ENCODE measurements at places on chromosomes 6 and 20.
A peak's percentile ranks its signal among the peaks of the same experiment; 100 is the strongest.

GRCh38 chr6:21780679-21781078, 187.1 kb downstream of the SOX4 start:
- no peak for DNase-seq

DNA sequence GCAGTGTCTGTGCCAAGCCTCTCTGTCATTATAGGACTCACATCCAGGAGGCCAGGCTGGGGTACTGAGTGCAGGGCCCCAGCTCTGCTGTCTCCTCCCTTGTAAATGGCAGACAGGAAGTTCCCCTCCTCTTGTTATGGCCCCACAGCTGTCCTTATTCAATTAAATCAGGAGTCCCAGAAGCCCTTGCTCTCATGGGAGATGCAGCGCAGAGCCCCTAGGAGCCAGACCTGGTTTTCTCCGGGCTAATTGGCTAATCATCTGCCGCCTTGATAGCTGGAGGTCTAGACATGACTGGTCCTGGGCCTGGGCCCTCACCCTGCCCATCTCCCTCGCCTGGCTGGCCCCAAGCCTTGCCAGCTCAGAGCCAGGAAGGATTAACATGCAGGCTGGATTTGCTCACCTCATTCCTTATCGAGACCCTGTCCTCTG, 172.0 kb downstream of the VEGFA start:
- no peak for DNase-seq

DNA sequence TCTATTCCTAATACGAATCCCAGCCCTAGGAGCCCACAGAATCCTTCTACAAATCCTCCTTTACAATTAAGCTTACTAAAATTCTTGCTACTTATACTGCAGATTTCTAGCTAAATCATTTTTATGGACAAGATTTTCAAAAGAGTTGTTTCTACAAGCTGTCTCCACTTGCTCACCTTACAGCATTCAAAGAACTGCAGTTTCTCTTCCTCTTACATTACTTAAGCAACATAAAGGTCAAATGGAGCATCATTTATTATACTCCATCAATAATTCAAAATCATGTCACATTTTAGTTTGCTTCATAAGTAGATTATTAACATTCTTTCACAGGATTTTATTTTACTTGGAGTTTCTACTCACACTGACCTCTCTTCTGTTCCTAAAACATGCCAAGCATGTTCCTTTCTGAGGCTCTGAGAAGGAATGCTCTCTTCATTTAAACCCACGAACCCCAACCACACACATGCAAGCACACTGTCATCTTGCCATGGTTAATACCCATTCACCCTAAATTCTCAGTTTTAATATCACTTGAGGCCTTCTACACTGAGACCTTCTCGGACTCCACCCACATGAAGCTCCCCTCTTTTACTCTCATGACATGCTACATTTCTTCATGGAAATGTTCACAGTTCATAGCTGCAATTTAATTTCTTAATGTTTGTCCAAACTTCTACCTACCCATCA, 388.2 kb downstream of the TBC1D32 start:
- DNase-seq: no peak

DNA sequence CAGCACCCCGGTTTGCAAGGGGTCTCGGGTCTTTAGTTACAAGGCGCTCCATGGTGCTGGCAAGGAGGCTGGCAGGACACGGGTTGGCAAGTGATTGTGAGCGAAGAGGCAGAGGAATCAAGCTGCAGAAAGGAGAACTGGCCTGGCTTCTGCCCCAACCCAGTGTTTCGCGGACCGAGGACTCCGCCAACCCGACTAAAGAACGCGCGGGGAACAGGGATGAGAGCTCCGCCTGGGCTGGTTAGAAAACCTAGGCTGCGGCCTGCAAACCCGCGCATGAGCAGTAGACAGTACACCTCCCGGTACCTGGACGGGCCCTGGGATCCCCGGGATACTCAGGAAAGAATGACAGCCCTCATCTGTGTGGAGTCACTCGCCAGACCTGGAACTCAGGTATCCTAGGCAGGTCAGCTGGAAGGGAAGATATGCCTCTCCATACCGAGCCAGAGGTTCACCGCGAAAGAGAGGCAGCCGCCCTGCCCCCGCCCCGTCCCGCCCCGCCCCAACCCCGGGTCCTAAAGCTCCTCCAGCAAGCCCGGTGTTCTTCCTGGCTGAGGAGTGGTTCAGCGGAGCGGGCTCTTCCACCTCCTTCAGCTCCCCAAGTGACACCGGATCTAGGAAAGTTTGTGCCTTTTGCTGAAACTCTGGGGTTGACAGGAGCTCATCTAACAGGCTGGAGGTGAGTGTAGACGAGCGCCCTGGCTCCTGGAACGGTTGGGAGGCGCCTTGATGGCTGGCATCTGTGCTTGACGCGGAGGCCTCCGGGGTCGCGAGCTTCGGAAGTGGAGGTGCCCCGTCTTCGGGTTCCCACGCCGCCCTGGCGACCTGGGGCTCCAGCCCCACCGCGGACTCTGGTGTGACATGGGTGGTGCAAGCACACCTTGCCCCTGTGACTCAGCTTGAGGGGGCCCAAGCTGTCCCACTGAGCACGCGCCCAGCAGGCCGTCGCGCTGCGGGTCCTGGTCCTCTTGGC, 1847.3 kb upstream of the DEFB115 start:
- no peak for DNase-seq

GRCh38 chr6:150112233-150112632, 30.6 kb upstream of the PPP1R14C start:
- DNase-seq: no peak

- no peak for DNase-seq
Observed at GRCh38 chr6:159089909-159090308, 45.1 kb upstream of the TAGAP start.

- DNase-seq: peak; percentile 58
Observed at GRCh38 chr20:3563548-3564177, 92.8 kb downstream of the ATRN start.

- no peak for DNase-seq
Observed at GRCh38 chr20:61723529-61724257, 342.0 kb downstream of the TAF4 start.

GRCh38 chr6:151325075-151326050, 66.0 kb downstream of the ZBTB2 start:
- DNase-seq: no peak

- no peak for DNase-seq
Observed at GRCh38 chr20:6732001-6732447, 35.5 kb upstream of the BMP2 start.

GRCh38 chr20:23918101-23918862, 38.7 kb upstream of the CST5 start:
- DNase-seq: no peak

- no peak for DNase-seq
Observed at GRCh38 chr6:73965539-73966029, 269.6 kb downstream of the CD109 start.

- no peak for DNase-seq
Observed at GRCh38 chr6:126880964-126881363, 237.5 kb upstream of the RSPO3 start.

Measured in Jurkat, Clone E6-1 (cell line).